ENCODE measurements at places on chromosomes 1 and 21.

GRCh38 chr1:16165073-16165364 is 9.2 kb upstream of the EPHA2 start:
- no peak for DNase-seq

- no peak for DNase-seq
These were observed 19.3 kb downstream of the KAZN start for GRCh38 chr1:14617791-14618190.

DNA sequence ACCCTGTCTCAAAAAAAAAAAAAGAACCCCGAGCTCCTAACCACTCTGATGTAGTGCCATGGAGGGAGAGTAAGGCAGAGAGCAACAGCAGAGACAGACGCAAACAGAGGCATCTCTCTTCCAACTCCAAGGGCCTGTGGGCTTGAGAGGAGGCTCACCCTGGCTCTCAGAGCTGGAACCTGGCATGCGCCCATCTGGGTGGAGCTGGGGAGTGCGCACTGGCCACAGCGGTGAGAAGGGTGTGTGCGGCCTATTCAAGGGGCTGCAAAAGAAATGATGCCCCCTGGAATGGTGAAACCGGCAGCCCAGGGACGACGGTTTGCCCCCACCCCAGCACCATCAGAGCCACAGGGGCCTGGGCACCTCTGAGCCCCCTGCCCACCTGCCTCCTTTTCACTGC is 17.6 kb downstream of the COL8A2 start:
- no peak for DNase-seq

GRCh38 chr21:35134309-35134708 is 85.2 kb upstream of the RUNX1 start:
- DNase-seq = no peak

- DNase-seq = no peak
These were observed 325.8 kb downstream of the PTBP2 start for GRCh38 chr1:97047421-97047793.

GRCh38 chr1:204437796-204438570 is 26.4 kb upstream of the PPP1R15B start:
- DNase-seq = no peak

DNA sequence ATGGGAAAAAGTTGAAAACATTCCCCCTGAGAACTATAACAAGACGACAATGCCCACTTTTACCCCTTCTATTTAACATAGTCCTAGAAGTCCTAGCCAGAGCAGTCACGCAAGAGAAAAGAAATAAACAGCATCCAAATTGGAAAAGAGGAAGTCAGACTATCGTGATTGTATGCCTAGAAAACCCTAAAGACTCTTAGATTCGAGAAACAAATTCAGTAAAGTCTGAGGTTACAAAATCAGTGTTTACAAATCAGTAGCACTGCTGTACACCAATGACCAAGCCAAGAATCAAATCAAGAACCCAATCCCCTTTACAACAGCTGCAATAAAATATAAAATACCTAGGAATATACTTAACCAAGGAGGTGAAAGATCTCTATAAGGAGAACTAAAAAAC is 72.4 kb downstream of the POU2F1 start:
- no peak for DNase-seq

DNA sequence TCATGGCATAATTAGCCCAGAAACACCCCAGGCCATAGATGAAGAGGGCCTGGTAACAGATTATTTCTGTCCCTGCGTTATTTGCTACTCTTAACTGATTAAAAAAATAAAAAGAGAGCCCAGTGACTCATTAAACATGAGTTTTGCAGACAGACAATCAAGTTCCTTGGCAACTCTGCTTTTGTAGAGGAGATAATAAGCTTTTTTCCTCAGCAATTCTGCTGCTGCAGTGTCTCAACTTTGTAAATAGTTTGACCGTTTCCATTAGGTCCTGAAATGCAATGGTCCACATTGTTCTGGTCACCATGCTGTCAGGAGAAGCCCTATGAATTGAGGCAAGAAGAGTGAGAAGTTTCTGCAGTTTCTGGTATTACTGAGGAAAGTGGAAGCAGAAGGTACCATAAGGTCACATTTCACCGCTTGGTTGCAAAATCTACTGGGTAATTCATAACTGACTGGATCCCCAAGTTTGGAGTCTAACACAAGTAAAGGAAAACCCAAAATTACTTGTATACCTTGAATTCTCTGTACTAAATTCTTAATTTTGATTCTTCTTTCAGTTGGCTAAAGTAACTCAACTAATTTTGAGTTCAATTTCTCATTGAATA is 139.5 kb downstream of the ZZZ3 start:
- peak; percentile 61 for DNase-seq

DNA sequence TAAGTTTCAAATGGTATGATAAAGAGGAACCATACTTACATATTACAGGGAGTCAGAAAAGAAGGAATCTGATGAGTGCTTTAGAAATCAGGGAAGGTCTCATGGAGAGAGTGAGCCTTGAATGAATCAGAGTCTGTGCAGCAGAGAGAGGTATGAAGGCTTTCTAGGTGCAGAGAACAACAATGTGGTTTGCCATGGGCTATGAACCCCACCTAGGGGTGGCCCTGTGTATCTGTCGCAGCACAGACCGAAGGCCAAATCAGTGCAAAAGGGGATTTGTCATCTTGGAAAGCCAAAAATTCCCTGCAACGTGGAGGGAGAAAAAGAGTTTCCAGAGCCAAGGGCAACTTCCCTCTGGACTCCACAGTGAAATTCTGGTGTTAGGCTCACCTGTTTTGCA is 3.5 kb downstream of the PAPPA2 start:
- no peak for DNase-seq

GRCh38 chr1:181043025-181043888 is 9.5 kb downstream of the MR1 start:
- peak; percentile 48 for DNase-seq

DNA sequence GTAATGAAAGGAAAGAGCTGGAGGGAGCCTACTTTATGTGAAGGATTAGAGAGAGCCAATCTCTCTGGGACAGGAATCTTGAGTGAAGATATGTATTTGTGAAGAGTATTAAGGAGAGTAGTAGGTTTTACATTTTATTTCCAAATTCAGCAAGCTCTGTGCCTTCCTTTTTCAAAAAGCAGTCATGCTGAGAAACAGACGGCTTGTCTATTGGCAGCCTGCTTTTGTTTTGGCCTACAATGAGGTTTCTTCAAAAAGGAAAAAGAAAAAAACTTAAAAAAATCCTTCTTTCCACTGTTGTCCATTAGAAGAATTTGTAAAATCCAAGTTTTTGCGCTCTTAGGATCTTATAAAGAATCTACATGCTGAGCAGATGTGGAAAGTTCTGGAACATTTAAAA is 103.6 kb upstream of the PTGFR start:
- DNase-seq = no peak

- DNase-seq = no peak
These were observed 33.2 kb downstream of the OTUD7B start for GRCh38 chr1:149977345-149977744.

DNA sequence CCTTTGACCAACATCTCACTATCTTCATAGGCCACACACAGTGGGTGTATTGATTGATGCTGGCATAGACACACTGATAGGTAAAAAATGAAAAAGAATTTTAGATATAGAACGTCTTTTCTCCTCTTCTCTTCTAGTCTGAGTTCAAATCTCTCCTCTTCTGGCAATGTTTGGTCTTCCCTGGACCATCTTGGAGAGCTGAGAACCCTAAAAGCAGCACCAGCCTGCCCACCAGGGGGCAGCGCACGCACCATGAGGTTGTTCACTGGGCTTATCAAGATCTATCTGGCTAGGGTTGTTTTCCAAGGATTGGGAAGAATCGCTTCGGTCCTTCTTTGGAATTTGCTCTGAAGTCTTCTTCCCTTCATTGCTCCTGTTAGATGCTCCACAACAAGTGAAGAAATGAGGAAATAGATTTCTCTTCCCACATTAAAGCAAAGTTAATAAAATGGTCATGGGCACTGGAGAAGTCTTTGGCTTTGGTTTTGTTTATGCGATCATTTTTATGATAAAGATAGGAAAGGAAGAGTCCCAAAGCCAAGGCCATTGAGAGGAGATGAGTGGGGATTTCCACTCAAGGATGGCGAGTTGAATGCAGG is 104.0 kb upstream of the OLIG2 start:
- DNase-seq = peak; percentile 6

GRCh38 chr1:94612525-94613204 is 71.1 kb upstream of the F3 start:
- no peak for DNase-seq

DNA sequence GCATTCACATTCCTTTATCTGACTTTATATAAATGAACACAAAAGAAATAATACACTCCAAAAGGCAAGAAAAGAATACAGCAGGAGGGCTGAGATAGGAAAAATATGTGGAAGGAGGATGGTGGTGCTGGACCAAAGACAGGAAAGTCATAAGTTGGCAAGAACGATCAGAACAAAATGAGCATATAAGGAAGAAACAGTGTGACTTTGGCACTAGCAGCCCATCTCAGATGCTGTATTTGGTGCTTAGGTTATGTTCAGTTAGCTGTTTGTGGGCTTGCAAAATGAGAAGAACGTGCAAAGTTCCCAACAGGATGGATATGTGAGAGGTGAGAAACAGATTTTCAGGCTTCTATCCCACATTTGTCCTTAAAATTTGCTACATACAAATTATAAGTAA is 719.8 kb upstream of the ADGRL4 start:
- DNase-seq = peak; percentile 21

DNA sequence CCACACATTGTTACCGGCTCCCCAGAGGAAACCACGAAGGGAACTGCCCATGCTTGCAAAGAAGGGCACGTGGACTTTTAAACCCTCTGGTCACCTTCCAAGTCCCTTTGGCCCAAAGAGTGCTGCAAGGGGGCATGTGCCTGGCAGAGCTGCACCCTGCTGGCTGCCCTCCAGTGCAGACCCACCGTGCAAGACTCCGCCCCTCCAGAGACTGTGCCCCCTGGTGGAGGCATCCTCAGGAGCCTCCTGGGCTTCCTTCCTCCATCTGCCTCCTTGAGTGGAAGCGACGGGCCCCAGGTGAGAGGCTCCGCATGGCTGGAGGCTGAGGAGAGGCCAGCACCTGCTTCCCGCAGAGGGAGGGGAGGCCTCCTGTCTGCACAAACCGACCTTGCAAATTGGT is 100.6 kb downstream of the CRYAA start:
- no peak for DNase-seq

GRCh38 chr1:51526248-51526647 is 7.2 kb upstream of the EPS15 start:
- DNase-seq = no peak

DNA sequence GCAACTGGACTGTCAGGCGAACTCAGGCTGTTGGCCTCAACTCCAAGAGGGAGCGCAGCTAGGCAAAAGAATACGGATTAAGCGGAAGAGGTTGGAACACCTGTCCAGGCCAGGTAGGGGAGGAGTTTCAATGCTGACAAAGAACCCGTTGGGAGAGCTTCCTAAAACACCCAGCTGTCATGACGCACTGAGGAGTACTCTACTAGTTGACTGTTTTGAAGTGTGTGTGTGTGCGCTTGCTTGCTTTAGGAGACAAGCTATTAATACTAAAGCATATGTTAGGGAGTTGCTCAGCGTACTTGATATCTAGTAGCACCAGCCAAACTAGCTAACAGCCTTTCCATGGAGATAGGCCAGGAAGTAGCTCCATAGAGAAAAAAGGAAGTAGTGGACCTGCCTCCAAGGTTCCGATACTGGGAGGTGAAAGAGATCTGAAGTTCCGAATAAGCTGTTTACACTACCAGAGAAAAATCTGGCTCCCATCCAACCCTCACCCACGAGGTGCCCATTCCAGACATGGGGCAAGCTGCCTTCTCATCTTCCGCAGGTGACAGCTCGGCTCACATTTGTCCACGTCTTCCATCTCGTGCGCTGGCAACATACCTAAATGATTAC is 974 bp upstream of the FNBP1L start:
- no peak for DNase-seq

DNA sequence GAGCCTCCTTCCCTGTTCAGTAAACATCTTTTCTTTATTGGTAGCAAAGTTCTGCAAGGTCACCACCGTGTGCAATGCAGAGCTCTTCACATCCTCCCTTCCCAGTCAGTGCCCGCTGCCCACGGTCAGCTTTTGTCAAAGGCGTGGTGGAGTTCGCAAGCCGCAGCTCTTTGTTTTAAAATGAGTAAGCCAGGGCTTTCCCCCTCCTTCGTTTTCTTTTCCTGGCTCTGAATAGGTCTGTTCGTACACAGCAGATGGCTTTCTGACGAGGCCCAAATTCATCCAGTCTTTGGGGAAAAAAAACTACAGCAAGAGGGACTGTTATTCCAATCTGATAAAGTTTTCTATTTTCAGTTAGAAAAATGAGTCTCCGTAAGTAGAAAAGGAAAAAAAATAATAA is 153.2 kb downstream of the LRIG2 start:
- DNase-seq = no peak

DNA sequence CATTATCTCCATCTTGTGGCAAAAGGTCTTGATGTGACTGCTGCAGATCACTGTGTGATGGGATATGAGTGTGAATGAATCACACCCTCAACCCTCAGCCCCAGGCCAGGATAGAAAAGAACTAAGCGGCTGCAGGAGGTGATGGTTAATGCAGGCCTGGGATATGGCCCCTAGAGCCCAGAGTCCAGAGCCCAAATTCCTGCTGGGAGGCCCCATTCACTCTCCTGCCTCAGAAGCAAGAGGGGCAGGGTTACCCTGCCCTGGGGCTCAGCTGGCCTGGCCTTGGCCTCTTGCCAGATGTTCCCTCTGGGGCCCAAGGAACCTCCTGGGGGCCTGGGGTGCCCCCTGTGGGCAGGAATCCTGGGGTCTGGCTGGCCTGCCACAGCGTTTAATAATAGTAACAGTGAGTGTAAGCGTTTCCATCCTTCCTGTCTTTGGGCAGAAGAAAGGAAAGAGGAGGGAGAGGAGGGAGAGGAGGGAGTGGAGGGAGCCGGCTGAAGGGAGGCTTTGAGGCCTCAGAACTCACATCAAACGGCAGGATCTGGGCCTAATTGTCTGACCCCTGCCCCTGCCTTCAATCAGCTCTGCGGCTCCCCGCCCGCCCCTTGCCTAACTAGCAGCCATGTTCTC is 26.2 kb downstream of the DMAP1 start:
- DNase-seq = peak; percentile 47

GRCh38 chr1:225441314-225442122 is 13.7 kb upstream of the LBR start:
- DNase-seq = peak; percentile 45

- peak; percentile 43 for DNase-seq
These were observed 13.9 kb downstream of the CXADR start for GRCh38 chr21:17526776-17527175.

GRCh38 chr1:225329041-225329440 is 98.8 kb downstream of the LBR start:
- DNase-seq = no peak

GRCh38 chr1:178143730-178144690 is 50.1 kb downstream of the RASAL2 start:
- DNase-seq = peak; percentile 51

Data from choroid plexus epithelial cell (primary cell).